ENCODE measurements at places on chromosomes 1 and 21.

DNA sequence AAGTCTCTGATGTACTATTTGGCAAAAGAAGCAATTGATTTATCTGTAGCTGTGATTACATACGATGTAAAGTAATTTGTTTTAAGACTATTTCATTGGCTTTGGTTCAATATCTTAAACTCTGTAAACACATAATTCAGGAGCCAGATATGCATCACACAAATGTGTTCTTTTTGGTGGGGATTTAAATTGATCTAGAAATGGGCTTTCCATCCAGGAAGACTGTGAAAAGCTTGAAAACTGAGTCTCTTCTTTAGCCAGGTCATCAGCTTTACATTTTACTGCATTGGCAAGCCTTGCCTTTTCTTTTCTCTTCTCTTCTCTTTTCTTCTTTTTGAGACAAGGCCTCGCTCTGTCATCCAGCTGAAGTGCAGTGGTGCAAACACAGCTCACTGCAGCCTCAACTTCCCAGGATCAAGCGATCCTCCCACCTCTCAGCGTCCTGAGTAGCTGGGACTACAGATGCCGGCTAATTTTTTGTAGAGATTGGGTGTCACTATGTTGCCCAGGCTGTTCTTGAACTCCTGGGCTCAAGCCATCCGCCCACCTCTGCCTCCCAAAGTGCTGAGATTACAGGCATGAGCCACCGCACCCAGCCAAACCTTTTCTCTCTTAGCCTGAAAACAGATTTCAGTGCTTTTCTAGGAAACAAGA, 1.4 kb downstream of the RCAN3 start:
- peak; percentile 34 for DNase-seq

GRCh38 chr1:174870319-174870718, 129.4 kb upstream of the CACYBP start:
- no peak for DNase-seq

DNA sequence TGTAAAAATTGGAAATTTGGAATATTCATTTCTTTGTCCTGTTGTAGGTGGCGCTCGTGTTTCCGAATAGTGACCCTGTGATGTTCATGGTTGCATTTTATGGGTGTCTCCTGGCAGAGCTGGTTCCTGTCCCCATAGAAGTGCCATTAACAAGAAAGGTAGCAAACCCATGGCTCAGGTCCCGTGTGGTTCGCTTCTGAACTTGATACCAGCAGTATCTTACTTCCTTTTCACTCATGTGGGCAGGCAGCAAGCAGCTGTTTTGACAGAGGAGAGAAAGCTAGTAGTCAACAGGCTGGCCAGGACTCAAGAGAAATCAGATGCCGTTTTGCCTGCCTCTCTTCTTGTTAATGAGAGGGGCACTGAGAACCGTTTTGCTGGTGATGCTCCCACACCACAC, 72.8 kb downstream of the S100B start:
- no peak for DNase-seq

DNA sequence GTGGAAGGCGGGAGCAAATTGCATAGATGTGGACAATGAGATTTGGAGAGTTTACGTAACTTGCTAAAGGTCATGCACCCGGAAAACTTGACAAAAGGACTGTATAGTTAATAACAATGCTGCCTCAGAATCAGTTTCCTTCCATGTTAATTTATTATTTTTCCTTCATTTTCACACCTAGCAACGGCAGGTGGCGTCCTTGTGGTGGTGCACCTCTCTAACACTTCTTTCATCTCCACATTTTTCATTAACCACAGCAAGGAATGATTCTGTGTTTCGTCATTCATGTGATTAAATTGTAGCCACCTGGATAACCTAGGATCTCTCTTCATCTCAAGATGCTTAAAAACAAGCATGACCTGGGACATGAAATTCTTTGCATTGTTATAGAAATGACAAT, 2133.0 kb downstream of the NCAM2 start:
- no peak for DNase-seq

DNA sequence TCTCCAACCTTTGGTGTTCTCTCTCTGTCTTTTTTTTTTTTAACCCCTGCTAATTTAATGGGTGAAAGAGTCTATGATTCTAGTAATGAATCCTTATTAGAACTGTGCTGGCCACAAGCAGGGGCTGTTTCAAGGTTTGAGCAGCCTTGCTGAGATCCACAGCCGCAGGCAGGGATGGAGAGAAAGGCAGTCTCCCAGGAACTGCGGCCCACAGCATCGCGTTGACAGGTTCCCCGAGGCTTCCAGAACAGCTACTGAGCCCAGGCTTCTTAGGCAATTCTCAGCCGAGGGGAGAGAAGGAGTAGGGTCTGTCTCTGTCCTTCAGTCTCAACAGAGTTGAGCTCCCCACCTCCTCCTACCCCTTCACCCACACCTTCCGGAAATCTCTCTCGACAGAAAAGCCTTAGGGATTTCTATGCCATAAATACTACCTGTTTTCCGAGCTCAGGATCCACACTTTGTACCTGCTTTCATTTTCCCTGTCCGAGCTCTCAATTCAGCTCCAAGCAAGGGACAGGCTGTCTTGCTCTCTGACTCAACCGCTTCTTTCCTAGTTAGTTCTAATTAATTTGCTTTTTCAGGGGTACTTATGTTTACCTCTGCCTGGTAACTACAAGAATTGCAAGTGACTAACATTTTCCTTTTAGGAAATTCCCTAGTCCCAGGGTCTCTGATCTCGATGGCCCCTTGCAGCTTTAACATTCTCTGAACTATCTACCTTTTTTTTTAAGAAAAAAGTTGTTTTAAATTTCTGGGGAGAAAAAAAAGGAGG, 6.7 kb upstream of the CASZ1 start:
- no peak for DNase-seq

DNA sequence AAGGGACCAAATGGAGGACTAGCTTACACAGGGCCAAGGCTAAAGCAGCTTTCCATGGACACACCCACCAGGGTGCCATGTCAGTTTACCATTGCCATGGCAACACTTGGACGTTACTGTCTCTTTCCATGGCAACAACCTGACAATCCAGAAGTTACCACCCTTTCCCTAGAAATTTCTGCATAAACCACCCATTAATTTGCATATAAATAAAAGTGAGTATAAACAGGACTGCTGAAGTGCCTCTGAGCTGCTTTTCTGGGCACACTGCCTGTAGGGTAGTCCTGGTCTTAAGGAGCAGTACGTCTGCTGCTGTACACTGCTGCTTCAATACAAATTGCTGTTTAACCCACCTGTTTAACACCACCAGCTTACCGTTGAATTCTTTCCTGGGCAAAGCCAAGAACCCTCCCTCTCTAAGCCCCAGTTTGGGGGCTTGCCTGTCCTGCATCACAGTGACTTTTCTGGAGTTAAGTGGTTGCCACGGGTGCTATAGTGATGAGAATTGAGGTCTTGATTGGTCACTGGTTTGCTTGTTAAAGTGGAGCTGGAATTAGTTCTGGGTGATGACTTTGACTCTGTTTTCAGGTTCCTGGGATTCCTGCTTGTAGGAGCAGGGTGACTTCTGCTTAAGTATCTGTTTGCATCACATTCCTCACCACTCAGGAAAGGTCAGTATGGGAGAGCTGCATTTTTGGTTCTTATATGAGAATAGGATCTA, 83.2 kb downstream of the CLDN17 start:
- no peak for DNase-seq

GRCh38 chr1:44417351-44418021, 12.4 kb downstream of the RNF220 start:
- no peak for DNase-seq

- DNase-seq, result no peak
Observed at GRCh38 chr1:1039145-1039910, 19.4 kb downstream of the AGRN start.

DNA sequence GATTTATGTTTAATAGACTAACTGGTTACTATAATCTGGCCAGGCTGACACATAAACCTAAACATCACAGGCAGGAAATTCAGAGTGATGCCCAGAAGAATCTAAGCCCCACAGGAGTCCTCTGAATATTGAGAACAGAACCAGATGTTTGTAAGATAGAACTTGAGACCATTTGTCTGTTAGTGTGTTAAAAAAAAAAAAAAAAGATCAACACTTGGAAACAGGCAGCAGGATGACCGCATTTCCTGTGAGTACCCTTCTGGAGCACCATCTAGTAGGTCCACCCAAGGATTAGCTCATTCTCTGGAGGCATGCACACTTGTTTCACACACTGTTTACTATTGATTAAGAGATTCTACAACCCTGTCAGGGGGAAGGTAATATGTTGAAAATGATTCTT, 111.4 kb upstream of the VANGL1 start:
- no peak for DNase-seq

- no peak for DNase-seq
Observed at GRCh38 chr1:230561570-230561969, 80.7 kb upstream of the COG2 start.

GRCh38 chr1:161373442-161373841, 5.8 kb upstream of the CFAP126 start:
- DNase-seq, result no peak

DNA sequence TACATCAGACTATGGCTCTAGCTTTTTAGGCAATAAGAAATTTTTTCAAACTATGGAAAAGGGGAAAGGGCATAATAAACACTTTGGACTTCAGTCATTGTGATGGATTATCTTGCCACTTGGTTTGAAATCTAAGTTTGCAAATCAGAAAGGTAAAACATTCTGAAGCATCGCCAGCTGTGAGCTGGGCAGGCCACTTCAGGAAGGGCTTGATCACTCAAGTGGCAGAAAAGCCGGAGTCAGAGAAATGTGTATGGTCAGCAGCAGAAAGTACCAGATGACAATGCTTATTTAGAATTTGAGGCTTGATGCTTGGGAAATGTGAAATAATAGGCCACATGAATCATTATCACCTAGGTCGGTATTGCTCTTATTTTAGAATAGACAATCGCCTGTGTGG, 79.7 kb downstream of the ZNF648 start:
- DNase-seq, result no peak

GRCh38 chr1:160781914-160782689, 13.9 kb upstream of the LY9 start:
- peak; percentile 46 for DNase-seq

GRCh38 chr1:33163621-33164519, 18.0 kb downstream of the TRIM62 start:
- DNase-seq, result no peak

DNA sequence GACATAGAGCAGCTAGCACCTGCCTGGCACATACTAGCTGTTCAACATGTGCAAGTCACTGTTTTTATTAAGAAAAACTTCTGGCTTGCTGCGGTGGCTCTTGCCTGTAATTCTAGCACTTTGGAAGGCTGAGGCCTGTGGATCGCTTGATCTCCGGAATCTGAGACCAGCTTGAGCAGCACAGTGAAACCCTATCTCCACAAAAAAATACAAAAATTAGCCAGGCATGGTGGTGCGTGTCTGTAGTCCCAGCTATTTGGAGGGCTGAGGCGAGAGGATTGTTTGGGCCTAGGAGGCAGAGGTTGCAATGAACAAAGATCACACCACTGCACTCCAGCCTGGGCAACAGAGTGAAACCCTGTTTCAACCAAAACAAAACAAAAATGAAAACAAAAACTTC, 27.7 kb upstream of the C8B start:
- DNase-seq, result no peak

All from activated naive CD4-positive, alpha-beta T cell treated with Interleukin-2 at 50 U/mL for 16 hours (primary cell).